ENCODE measurements at places on chromosomes 1 and 21.

- DNase-seq, result peak; percentile 37
Observed at GRCh38 chr1:162248854-162249535, 127.7 kb downstream of the SPATA46 start.

GRCh38 chr1:92752719-92753118, 32.2 kb downstream of the EVI5 start:
- no peak for DNase-seq

GRCh38 chr21:15562748-15563147, 167.0 kb upstream of the USP25 start:
- DNase-seq, result no peak

DNA sequence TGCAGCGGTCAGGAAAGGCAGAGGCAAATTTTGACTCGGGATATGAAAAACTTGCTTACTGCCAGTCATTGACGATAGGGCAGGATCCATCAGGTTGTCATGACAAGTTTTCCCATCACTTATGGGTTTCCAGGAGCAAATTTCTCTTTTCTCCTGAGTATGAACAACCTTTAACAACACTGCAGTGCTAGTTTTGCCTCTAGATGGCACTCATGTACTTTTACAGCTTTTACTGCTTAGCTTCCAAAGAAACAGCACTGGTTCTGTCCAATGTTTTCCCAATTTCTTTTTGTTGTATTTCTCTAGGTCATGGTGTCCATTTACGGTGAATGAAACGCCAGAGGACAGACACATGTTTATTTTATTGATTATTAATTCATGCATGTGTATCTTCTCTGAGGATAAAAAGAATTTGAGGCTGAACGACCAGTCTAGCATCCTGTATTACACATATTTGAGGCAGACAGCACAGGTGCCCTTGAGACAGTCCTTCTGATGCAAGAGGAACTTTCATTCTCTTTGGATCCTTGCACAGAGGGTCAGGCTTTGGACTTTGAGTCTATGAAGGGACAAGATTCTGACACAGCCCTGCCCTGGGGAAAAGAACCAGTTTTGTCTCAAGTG, 112.3 kb upstream of the TRABD2B start:
- no peak for DNase-seq

DNA sequence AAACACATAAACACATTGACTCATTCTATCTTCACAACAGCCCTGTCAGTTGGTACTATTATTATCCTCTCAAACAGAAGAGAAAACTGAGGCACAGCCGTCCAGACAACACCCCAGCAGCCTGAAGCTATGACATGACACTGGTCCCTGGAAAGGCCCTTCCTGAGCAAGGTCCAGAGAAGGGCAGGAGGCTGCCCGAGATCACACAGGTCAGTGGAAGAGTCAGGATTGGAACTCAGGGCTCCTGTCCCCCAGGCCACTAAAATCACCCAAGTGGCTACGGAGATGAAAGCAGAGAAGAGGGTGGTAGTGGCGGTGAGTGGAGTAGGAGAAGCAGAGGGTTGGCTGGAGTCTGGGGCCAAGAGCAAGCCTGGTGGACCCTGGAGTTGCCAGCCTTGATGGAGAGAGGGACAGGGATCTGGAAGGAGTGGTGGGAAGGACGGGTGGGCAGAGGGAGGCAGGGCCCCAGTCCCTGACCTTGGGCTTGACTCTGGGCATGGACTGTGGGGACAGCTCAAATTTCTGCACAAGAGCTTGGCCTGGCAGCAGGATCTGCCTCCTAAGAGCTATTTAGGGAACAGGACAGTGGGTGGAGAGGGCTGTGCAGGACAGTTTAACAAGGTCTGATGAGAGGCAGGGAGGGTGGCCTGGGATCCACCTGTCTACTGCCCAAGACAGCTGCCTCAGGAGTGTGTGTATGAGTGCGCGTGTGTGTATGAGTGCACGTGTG, 15.8 kb downstream of the MYOM3 start:
- DNase-seq, result no peak

- DNase-seq, result no peak
Observed at GRCh38 chr1:60620087-60620486, 462.3 kb upstream of the NFIA start.

GRCh38 chr1:42379794-42380585, 602 bp upstream of the RIMKLA start:
- no peak for DNase-seq

DNA sequence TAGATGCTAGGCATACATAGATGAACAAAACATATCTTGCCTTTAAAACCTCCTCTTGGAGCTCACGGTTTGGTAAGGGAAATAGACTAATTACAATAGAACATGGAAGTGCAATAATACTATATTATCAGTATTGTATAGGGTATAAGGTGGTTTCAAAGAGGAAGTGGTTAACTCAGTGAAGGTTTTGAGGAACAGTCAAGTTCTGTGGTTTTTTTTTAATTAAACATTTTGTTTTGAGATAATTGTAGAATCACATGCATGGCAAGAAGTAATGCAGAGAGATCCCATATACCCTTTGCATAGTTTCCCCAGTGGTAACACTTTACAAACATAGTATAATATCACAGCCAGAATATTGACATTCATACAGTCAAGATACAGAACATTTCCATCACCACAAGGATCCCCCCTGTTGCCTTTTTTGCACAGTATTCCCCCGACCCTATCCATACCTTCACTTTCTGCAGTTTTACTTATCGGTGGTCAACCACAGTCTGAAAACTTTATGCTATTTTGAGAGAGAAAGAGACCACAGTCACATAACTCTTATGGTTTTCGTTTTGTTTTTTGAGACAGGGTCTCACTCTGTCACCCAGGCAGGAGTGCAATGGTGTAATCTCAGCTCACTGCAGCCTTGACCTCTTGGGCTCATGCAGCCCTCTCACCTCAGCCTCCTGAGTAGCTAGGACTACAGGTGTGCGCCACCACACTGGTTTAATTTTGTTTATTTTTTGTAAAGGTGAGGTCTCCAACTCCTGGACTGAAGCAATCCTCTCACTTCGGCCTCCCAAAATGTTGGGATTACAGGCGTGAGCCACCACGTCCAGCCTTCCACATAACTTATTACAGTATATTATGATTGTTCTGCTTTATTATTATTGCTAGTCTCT, 60.5 kb upstream of the KIAA1614 start:
- DNase-seq, result no peak

GRCh38 chr21:23921670-23922418, 1685.4 kb downstream of the MRPL39 start:
- DNase-seq, result no peak

DNA sequence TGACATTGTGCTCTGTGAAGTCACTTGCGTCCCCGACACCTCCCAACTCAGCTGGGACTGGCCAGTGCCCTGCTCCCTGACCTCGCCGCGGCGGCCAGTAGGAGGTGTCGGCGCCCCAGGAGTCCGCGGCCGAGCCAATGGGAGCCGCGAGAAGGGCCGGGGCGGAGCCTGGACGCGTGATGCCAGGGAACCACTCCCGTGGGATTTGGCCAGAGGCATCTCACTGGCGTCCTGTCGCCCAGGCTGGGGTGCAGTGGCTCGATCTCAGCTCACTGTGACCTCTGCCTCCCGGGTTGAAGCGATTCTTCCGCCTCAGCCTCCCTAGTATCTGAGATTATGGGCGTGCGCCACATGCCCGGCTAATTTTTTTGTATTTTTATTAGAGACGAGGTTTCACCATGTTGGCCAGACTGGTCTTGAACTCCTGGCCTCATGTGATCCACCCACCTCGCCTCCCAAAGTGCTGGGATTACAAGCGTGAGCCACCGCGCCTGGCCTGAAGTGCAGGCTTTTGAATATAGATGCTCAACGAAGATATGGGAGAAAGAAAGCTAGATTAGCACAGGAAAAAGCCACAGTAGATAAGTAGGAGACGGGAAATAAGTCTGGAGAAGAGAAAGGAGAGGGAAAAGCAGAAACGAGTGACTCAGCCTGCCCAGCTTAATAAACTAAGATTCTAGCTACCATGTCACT, 38.0 kb downstream of the ZBTB8OS start:
- DNase-seq, result peak; percentile 77

DNA sequence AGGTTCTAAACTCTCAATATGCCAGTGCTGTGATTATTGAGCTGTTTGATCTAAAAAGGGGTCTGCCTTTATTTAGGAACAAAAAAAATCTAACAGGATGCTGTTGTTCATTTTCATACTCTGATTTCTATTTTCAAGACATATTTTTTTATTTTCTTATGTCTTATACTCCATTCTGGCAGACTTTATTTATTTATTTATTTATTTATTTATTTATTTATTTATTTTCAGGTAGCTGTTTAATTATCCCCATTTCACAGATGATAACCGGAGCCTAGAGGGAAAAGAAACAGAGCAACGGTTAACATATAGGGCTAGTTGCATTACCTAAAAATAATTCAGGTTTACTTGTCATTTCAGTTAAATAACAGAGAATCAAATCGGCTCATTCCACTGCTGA, 174.4 kb downstream of the CENPF start:
- no peak for DNase-seq

- DNase-seq, result peak; percentile 12
Observed at GRCh38 chr1:230977761-230978490, 735 bp downstream of the TTC13 start.

DNA sequence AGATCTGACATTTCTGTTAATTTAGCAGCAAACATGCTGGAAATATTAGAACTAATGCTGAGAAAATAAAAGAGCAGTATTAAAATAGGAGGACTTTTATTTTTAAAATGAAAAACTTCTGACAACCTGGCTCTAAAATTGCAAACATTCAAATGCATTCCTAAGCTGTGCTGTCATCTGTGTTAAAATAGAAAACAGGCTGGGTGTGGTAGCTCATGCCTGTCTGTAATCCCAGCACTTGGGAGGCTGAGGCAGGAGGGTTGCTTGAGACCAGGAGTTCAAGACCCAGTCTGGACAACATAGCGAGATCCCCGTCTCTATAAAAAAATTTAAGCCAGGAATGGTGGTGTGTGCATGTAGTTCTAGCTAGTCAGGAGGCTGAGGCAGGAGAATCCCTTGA, 44.6 kb downstream of the MIGA1 start:
- DNase-seq, result no peak

GRCh38 chr1:65279070-65279779, 30.1 kb upstream of the DNAJC6 start:
- DNase-seq, result no peak

GRCh38 chr1:33949570-33949969, 85.7 kb downstream of the HMGB4 start:
- DNase-seq, result no peak

GRCh38 chr1:2199042-2199810, 4.7 kb upstream of the FAAP20 start:
- peak; percentile 78 for DNase-seq

DNA sequence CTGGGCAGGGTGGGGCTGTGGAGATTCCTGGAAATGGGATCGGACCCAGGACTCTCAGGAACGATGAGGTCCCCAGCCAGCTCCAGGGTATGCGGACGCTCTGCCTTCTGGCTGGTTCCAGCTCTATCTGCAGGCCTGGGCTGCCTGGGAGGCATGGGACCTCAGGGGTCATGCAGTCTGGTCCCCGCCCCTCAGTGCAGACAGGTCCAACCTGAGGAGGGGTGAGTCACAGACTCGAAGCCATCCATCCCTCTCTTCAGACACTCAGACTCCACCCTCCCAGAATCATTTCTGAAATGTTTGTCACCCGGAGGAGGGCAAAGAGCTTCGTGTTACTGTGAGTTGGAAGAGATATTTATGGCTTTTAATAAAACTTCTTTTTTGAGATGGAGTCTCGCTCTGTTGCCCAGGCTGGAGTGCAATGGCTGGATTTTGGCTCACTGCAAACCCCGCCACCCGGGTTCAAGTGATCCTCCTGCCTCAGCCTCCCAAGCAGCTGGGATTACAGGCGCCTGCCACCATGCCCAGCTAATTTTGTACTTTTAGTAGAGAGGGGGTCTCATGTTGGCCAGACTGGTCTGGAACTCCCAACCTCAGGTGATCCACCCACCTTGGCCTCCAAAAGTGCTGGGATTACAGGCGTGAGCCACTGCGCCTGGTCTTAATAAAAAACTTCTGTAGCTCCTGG, 5.9 kb upstream of the MYOM3 start:
- DNase-seq, result no peak

GRCh38 chr21:43812139-43812821, 22.9 kb downstream of the RRP1 start:
- DNase-seq, result no peak

GRCh38 chr1:94160811-94161210, 39.9 kb upstream of the ABCA4 start:
- DNase-seq, result no peak

GRCh38 chr1:193275773-193276172, 89.4 kb upstream of the B3GALT2 start:
- no peak for DNase-seq

- DNase-seq, result no peak
Observed at GRCh38 chr1:242524571-242525359, at the start of gene PLD5. Gene PLD5, minus strand, starts transcription at chr1:242524697.

GRCh38 chr1:104760017-104760416, 1010.3 kb downstream of the AMY1C start:
- no peak for DNase-seq

GRCh38 chr21:17334484-17334883, 178.4 kb upstream of the CXADR start:
- no peak for DNase-seq

DNA sequence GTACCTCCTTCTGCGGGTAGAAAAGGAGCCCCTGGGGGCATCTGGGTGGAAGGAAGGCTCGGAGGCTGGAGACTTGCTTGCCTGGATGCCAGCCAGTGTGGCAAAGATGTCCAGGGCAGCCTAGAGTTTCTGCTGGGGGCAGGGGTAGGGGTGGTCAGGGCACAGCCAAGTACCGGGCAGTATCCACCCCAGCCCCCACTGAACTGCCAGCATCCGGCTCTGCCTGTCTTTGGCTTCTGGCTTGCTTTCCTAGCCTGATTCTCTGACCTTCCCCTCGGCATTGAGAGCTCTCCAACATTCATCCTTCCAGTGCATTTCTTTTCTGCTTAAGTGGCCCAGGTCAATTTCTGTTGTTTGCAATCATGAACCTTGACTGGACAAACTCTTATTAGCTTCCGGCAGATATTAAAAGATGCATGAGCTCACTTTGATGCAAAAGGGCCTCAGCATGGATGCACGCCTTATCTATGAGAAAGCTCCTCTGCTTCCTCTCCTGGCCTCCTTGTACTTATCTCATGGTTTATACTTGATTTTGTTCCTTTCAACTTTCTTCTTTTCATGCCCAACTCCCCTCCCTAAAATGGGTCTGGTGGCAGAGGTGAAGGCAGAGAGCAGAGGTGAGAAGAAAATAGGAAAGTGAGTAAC, 116.9 kb downstream of the HLCS start:
- DNase-seq, result peak; percentile 20

- DNase-seq, result no peak
Observed at GRCh38 chr1:87024936-87025540, 110.6 kb downstream of the HS2ST1 start.
